ENCODE measurements at places on chromosomes 13 and 19.

DNA sequence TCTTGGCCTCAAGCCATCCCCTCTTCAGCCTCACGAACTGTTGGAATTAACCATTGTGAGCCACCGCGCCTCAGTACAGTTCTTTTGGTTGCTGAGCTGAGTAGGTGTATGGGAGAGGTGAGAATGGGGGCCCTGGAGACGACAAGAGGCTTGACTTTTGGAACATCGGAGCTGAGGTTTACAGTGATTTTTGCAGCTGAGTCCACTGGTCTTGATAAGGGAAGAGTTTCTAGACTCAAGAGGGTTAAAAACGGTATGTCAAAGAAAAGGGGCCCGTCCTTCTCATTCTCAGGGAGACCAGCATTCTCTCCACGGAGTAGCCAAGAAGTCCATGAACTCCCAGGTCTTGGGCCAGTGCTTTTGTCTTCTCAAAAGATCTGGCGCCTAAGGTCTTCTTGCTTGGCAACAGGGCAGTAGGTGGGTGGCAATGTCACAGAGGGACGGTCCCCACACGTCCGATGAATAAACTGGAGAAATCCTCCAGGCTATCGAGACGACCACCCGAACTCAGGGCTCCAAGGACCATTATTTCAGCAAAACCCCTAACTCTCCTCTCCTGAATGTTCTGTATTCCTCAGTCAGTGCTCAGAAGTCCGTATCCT is 6.4 kb upstream of the QTRT1 start:
- no peak for DNase-seq

DNA sequence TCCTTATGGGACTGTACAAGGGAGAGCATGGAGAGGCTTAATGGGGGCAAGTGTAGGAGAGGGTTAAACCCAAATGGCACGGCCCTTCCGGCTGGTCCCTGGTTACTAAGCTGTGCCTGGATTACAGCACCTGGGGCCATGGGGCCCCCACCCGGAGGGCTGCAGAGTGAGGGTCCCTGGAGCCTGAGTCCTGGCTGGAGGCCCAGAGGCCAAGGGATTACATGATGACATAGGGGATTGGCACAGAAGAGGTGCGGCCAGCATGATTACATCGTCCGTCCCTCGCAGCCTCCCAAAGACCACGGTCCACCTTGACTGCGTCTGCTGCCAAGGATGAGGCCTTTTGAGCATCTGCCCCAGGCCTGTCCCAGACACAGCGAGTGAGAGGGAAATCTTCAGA is 149.4 kb downstream of the URI1 start:
- DNase-seq, result no peak

GRCh38 chr13:58955546-58956385 is 1208.0 kb downstream of the DIAPH3 start:
- no peak for DNase-seq

DNA sequence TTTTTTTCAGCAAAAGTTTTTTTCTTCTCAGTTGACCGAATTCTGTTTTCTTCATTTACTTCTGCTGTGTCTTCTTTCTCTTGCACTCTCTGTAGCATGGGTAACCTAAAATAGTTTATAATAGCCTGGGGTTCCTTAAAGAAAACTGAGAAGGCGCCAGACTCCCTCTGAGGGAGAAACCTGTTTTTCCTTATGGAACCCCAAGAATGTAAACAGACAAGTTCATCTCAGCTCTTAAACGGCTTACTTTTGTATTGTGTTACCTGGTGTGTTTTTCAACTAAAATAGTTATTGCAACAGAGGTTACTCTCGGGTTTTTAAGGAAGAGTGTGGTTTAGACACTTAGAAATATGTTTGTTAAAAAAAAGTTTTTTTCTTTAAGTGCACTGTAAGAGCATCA is 23.8 kb upstream of the TM9SF2 start:
- no peak for DNase-seq

DNA sequence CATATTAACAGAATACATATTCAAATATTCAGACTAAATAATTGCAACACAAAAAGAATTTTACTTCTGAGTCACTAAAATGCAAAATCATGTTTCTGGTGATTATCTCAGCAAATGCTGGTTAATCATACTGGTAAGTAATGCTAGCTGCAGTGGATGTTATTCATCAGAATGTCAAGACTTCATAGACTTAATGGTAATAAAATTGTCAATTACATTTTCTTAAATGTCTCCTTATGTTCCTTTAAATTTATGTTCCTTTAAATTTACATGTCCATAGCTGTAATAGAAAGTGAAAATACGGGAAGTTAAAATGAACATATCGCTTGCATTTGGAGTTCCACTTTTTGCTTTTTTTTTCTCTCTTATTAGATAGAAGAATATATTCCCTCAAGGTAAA is 853.0 kb downstream of the SLITRK6 start:
- no peak for DNase-seq

GRCh38 chr13:25874907-25875306 is 176.9 kb downstream of the SHISA2 start:
- DNase-seq, result peak; percentile 30

DNA sequence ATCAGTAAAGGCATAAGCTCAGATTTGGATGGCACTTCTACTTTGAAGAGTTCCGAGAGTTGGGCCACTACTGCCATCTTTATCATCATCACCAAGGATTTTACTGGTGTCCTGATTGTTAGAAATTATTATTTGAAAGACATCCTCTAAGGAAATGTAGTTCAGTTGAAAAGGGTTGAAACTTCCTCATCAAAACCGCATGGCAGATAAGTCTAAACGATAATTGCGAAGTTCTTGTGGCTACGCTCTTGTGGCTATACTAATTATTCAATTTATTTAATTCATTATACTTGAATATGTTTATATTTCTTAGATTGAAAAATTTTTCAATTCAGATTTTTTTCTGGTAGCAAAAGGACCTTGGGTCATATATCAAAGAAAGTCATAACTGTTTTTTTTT is 22.4 kb downstream of the TNFRSF19 start:
- no peak for DNase-seq

- DNase-seq, result peak; percentile 33
Measured at GRCh38 chr19:47445937-47446402, 25.7 kb downstream of the SLC8A2 start.

GRCh38 chr13:96089749-96090239 is at the start of gene HS6ST3:
HS6ST3 (plus strand) TSS chr13:96090107.
- no peak for DNase-seq

- DNase-seq, result no peak
Measured at GRCh38 chr13:65330691-65331090, 1899.4 kb downstream of the PCDH9 start.

DNA sequence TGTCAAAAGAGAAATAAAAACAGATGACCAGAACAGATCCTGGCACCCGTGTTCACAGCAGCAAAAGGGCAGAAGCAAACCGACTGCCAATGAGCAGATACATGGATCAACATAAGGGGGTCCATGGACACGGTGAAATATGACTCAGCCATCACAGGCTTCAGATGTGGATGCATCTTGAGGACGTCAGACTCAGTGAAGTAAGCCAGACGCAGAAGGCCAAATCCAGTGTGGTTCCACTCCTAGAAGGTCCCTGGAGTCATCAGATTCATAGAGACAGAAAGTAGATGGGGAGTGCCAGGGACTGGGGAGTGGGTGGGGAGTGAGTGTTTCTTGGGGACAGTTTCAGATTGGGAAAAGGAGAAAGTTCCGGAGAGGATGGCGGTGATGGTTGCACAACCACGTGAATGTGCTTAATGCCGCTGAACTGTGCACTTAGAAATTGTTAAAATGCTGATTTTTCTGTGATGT is 28.8 kb upstream of the SEMA6B start:
- no peak for DNase-seq

GRCh38 chr13:74210693-74211393 is 76.6 kb upstream of the KLF12 start:
- DNase-seq, result no peak

DNA sequence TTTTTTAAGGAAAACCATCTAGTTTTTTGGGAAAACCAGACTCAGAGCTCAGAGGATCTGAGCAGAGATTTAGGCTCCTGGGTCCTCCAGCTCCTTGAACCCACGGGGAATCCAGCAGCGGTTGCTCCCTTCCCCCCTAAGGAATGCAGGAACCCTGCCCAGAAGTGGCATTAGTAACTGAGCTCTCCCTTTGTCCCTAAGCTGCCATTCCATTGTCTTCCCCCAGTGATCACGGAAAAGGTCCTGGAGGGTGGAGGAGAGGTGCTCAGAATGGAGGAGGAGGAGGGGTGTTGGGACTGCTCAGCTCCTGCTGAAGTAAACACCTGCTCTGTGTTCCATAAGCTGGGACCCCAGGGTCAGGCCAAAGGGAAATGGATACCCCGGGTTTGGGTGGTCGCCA is 16.8 kb upstream of the OR1M1 start:
- DNase-seq, result no peak

DNA sequence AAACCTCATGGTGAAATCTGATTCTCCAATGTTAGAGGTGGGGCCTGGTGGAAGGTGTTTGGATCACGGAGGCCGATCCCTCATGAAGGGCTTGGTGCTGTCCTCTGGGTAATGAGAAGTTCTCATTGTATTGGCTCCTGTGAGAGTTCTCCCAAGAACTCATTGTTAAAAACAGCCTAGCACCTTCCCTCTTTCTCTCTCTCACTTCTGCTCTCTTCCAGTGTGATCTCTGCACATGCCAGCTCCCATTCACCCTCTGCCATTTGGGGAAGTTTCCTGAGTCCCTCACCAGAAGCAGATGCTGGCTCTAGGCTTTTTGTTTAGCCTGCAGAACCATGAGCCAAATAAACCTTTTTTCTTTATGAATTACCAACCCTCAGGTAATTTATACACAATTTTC is 3.1 kb upstream of the SUCLA2 start:
- DNase-seq, result no peak

DNA sequence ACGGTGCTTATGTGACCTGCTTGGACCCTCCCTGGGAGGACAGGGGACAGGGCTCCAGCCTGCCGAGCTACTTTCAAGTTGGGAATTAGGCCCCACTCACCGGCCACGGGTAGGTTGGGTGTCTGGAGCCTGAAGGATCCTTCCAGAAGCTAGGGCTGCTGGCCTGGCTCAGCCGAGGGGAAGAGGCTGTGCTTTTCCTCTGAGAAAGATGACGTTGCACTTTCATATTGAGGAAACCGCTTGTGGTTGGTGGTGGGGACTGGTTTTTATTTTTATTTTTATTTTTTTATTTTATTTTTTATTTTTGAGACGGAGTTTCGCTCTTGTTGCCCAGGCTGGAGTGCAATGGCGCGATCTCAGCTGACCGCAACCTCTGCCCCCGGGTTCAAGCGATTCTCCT is at the start of gene TMEM150B:
TMEM150B (minus strand) TSS at position 170 of the 400 bp plus-strand sequence. CDS start 4,305 bp downstream, outside the sequence.
- no peak for DNase-seq

GRCh38 chr13:93549326-93550005 is 322.9 kb downstream of the GPC6 start:
- no peak for DNase-seq

- DNase-seq, result no peak
Measured at GRCh38 chr13:40818926-40819325, 29.5 kb downstream of the SLC25A15 start.

GRCh38 chr13:91546900-91547299 is 148.5 kb downstream of the GPC5 start:
- DNase-seq, result no peak

- no peak for DNase-seq
Measured at GRCh38 chr19:2678044-2678671, 24.3 kb downstream of the GNG7 start.

- DNase-seq, result no peak
Measured at GRCh38 chr13:97249093-97249795, 27.1 kb downstream of the MBNL2 start.

DNA sequence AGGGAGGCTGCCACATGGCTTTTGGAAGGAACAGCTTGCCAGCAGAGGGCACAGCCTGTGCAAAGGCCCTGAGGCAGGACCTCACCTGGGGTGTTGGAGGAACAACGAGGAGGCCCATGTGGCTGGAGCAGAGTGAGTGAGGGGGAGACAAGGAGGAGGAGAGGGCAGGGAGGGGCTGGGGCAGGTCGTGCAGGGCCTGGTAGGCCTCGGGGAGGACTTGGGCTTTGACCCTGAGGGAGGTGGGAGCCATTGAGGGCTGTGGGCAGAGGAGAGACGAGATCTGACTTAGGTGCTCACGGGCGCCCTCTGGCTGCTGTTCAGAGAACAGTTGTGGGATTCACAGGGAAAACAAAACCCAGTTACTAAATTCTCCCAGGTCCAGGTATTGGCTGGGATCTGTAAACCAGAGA is 25.2 kb downstream of the ZNRF4 start:
- peak; percentile 15 for DNase-seq

DNA sequence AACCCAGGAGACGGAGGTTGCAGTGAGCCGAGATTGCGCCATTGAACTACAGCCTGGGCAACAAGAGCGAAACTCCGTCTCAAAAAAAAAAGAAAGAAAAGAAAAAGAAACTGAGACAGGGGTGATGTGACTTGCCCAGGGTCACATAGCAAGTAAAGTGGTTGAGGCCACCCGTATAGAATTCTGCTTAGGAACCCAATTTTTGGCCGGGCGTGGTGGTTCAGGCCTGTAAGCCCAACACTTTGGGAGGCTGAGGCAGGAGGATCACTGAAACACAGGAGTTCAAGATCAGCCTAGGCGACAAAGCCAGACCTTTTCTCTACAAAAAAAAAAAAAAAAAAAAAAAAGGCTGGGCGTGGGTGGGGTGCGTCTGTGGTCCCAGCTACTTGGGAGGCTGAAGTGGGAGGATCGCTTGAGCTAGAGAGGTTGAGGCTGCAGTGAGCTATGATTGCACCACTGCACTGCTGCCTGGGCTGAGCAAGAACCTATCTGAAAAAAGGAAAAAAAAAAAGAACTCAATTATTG is 1.3 kb downstream of the SNRPA start:
- DNase-seq, result no peak

DNA sequence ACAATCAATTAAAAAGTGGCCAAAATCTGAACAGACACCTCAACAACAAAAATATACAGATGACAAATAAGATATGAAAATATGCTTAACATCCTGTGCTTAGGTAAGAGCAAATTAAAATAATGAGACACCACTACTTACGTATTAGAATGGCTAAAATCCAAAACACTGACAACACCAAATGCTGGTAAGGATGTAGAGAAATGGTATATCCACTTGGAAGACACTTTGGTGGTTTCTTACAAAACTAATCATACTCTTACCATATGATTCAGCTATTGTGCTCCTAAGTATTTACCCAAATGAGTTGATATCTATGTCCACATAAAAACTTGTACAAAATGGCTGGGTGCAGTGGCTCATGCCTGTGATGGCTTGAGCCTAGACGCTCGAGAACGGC is 51.7 kb upstream of the ZNF599 start:
- no peak for DNase-seq

DNA sequence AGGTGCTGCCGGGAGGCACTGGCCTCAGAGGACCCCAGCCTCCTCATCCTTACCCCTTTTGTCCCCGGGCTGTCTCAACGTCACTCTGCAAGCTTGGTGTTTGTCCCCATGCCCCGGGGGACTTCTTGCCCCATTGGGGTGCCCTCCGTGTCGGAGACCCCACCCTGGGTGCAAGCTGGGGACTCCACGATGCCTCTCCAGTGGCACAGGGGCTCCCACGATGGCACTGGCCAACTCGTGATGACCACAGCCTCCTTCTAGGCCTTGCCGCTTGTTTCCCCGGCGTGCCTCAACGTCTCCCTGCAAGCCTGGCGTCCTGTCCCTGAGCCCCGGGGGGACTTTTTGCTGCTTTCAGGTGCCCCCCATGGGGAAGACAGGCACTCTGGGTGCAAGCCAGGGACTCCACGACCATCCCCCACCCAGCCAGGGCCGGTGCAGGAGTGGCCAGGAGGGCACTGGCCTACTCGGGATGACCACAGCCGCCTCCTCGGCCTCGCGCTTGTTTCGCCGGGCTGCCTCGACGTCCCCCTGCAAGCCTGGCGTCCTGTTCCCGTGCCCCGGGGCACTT is 237.0 kb downstream of the TUBA3C start:
- no peak for DNase-seq

GRCh38 chr13:19742643-19743042 is 40.1 kb downstream of the PSPC1 start:
- no peak for DNase-seq
